ENCODE measurements at places on chromosomes 7 and 10. TPM values are rescaled to one million over a fixed set of nuclear protein-coding genes. Genes with fewer than 3 reads are reported as not detected.

The KIAA1217 gene
- 5.9 TPM for total RNA-seq

The VPS50 gene
- 134 TPM for total RNA-seq

The CCL24 gene
- total RNA-seq, result not detected

The ASZ1 gene
- not detected for total RNA-seq

The CLRN3 gene
- 0.62 TPM for total RNA-seq

The PALD1 gene
- 8.9 TPM for total RNA-seq

The SPDYE8 gene
- not detected for total RNA-seq

The CFTR gene
- 0.16 TPM for total RNA-seq

The GPR37 gene
- 24.3 TPM for total RNA-seq

The SCRN1 gene
- total RNA-seq, result 129 TPM

The TAS2R4 gene
- total RNA-seq, result 4.5 TPM

The SYT15B gene
- total RNA-seq, result not detected

The CCDC3 gene
- total RNA-seq, result 12.8 TPM

The NDUFA5 gene
- total RNA-seq, result 154 TPM

The SLC13A4 gene
- total RNA-seq, result 7.6 TPM

The STK32C gene
- 21.5 TPM for total RNA-seq

The IMMP2L gene
- 14.8 TPM for total RNA-seq

The CALCR gene
- total RNA-seq, result not detected

The FAM25A gene
- not detected for total RNA-seq

The AZGP1 gene
- not detected for total RNA-seq

The GPR158 gene
- 6.1 TPM for total RNA-seq

The SLC13A1 gene
- not detected for total RNA-seq

The ARHGAP22 gene
- 2.2 TPM for total RNA-seq

The TAS2R41 gene
- total RNA-seq, result not detected

The PCLO gene
- total RNA-seq, result 48.5 TPM

The GPC2 gene
- total RNA-seq, result 71.9 TPM

The FAM131B gene
- 91.1 TPM for total RNA-seq

The COA1 gene
- total RNA-seq, result 40.4 TPM

The SEMA4G gene
- 8.0 TPM for total RNA-seq

The LRGUK gene
- total RNA-seq, result 17.6 TPM

The ODAD2 gene
- total RNA-seq, result 1.9 TPM

The PRKCQ gene
- total RNA-seq, result 1.4 TPM

The ELN gene
- total RNA-seq, result 10.9 TPM

The LRRC61 gene
- total RNA-seq, result 11.7 TPM

The CYP26C1 gene
- total RNA-seq, result 0.16 TPM

The COL28A1 gene
- 0.62 TPM for total RNA-seq

The PAX4 gene
- total RNA-seq, result not detected

The GJC3 gene
- 0.47 TPM for total RNA-seq

The DENND2A gene
- 16.4 TPM for total RNA-seq

The SAP25 gene
- not detected for total RNA-seq

The TEX36 gene
- total RNA-seq, result not detected

The NPY gene
- total RNA-seq, result 40.9 TPM

The UNC5B gene
- total RNA-seq, result 3.9 TPM

The STAG3 gene
- 0.78 TPM for total RNA-seq

The SPDYE9 gene
- not detected for total RNA-seq

The BTRC gene
- 29.9 TPM for total RNA-seq

The AKR1C3 gene
- total RNA-seq, result 8.0 TPM

The GARIN1A gene
- total RNA-seq, result 1.7 TPM

The SLC26A3 gene
- not detected for total RNA-seq

The DGKI gene
- 202 TPM for total RNA-seq

The ATOH7 gene
- 1.4 TPM for total RNA-seq

The SEMA3A gene
- 46.8 TPM for total RNA-seq

The ITPRID1 gene
- total RNA-seq, result 8.6 TPM

The SLC39A12 gene
- total RNA-seq, result 2.2 TPM

The TES gene
- total RNA-seq, result 13.4 TPM

The ADAM8 gene
- 1.7 TPM for total RNA-seq

The PPP1R9A gene
- 115 TPM for total RNA-seq

The SPDYE1 gene
- not detected for total RNA-seq

The CDK14 gene
- total RNA-seq, result 123 TPM
